ENCODE measurements at places on chromosomes 1 and 21.

- no peak for DNase-seq
These were observed 245.0 kb upstream of the OLFM3 start for GRCh38 chr1:102241431-102242338.

- DNase-seq, result no peak
These were observed 375.4 kb downstream of the COL11A1 start for GRCh38 chr1:102732927-102733326.

DNA sequence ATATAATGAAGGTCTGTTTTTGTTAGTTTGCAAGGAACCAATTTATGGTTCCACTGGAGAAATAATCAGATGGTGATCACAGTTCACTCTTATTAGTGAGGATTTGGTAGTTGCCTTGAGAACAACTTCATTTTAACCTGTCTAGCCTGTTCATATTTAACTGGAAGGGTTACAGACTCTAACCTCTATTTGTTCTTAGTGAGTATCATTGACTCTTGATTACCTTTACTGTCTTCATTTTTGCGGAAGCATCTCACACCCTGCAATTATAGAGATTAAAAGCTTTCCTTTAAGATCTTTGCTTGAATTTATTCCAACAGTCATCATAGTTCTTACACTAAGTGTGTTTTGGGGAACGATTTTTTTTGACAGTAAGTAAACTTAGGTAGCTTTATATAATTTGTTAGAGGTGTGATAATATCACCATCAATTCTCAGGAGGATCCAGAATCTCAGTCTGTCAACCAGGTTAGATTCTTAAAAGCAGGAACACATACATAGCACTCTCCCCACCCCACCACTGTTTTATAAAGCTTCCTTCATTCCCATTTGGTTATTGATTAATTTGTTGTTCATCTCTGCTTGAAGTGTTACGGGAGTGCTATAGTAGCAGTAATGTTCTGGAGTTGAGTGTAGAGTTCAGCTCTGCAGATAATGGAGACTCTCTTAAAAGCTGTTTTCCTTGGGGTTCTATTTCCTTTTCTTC is 30.1 kb downstream of the B3GALT2 start:
- no peak for DNase-seq

DNA sequence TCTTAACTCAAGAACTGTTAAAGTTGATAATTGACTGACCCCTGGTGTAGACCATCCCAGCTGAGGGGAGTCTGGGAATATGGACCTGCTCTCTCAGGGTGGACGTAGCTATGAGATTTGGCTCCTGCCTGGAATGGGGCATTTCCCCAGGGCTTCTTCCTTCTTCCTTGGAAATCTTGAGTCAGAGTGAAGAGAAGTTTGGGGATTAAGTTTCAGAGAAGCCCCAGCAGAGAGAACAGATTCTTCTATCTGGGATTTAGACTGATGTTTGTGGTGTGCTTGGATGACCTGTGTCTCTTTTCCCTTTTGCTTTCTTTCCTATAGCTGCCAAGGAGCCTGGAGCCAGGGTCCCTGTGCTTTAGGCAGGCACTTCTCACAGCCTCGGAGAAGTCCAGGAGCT is 13.2 kb downstream of the AKR1A1 start:
- no peak for DNase-seq

GRCh38 chr1:7659514-7659913 is 111.6 kb upstream of the VAMP3 start:
- no peak for DNase-seq

GRCh38 chr21:34524646-34525601 is 12.9 kb upstream of the KCNE1 start:
- DNase-seq, result no peak

DNA sequence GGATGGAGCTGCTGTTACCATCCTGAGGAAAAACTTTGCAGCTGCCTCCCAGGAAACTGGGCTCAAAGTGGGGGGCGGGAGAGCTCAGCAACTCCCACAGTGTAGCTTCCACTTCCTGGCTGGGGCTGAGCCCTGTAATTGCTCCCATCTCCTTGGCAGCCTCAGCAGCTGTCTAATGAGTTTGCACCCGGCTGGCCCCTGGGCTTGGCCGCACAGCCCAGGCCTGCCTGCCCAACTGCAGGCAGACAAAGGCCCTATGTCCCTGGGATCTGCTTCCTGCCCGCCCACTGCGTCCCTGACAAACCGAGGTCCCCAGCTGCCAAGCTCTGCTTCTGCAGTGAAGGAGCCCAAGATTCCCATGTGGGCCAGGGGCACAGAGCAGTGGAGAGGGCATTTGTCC is 30.1 kb downstream of the EDN2 start:
- DNase-seq, result no peak

DNA sequence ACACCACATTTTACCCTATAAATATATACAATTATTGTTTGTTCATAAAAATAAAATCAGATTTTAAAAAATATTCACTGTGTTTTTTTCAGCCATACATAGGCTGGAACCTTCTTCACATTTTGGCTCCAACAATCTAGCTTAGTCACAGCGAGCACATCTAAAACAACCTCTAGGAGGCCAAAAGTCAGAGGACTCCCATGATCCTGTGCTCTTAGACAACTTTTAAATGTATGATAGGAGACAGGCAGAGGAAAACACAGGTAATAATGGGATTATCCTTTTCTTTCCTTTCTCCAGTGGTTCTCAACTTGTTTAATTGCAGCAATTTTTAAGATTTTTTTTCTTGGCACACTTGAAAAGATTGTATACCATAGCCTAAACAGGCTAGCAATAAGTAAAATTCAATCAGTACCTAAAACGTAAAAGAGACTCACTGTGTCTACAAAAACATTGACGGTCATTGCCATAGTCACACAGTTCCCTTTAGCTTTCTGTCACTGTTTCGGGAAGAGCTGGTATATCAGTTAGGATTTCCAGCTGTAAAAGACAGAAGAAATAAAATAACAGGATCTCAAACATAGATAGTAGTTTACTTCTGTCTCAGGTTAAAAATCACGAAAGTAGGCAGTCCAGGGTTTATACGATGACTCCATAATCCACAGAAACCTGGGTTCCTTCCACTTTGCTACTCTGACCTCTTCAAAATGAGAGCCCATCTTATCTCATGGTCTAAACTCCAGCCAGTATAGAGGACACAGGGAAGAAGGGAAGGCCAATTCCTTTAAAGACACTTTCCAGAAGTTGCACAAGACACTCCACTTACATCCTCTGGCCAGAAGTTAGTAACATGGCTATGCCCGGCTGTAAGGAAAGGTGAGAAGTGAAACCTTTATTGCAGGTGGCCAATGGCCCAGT is 39.2 kb upstream of the CR1L start:
- DNase-seq, result no peak

DNA sequence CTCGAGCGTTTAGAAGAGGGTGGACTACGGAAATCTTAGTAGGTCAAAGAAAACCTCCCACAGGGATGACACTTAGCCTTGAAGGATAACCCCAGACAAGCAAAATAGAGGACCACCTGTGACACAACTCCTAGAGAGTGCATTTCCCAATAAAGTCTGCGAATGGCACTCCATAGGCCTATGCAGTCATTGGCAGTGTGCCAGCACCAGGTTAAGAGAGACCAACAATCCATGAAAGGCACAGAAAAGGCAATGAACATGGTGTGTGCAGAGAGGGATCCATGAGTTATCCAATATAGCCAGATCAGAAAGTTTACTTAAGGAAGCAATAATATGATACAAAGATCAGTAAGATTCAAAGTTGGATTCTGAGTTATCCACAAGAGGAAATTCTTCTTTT is 45.2 kb upstream of the FMO2 start:
- no peak for DNase-seq

DNA sequence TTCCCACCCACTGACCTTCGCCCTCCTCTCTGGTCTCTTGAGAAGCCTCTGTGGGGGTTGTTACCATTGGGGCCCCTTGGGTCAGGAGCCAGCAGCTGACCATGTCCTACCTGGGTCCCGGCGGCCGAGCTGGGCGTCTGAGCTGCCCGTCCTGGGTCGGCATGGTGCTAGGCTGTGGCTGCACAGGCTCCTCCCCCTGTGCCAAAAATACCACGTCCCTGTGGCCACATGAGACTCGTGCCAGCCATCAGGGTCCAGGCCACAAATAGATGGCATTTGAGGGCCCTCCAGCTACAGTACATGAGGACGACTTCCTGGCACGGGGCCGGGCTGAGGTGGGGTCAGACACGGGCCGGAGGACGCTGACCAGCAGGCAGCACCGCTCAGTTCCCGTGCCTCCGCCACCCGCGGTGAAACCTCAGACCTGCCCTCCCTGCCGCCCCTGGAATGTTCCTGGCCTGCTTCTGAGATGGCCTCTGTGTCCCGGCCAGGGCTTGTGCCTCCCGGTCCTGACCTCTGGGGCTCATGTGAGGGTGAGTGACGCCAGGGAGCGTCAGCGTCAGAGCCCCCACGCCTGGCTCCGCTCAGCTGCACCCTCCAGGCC is at the start of gene PERM1:
Gene PERM1 (minus strand): TSS at position 139 of the 604 bp plus-strand sequence. CDS start 1,064 bp downstream, outside the sequence.
- DNase-seq, result no peak
